Gastrocnemius medialis (tissue), 4 donors: ENCODE measurements at places on chromosomes 4 and X.

DNA sequence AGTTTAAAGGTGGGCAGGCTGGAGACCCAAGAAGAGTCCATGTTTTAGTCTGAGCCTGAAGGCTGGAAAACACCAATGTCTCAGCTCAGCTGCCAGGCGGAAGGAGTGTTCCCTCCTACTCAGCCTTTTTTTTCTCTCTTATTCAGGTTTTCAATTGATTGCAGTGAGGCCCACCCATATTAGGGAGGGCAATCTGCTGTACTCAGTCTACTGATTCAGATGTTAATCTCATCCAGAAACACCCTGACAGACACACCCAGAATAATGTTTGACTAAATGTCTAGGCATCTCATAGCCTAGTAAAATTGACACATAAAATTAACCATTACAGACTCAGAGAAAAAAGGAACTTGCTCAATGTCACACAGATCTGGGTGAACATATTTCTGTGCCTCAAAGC lies 347.1 kb downstream of the GBA3 start:
- no peak for DNase-seq

DNA sequence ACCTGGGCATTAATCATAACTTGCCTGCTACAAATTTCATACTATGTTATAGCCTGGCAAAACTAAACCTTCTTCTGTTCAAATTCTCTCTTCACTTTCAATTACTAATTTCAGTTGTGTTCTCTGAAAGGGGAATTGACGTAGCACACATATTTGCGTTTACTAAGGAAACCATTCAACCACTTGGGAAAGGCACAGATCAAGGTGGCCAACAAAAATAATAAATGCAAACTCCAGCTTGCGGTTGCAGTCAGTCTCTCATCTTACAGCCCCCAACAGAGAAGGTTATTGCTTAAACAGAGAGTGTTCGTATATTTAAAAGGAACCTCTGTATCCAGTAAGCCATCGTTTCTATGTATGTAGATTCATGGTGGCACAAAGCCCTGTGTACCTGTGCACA lies 4.0 kb downstream of the SRPX start:
- DNase-seq: no peak

DNA sequence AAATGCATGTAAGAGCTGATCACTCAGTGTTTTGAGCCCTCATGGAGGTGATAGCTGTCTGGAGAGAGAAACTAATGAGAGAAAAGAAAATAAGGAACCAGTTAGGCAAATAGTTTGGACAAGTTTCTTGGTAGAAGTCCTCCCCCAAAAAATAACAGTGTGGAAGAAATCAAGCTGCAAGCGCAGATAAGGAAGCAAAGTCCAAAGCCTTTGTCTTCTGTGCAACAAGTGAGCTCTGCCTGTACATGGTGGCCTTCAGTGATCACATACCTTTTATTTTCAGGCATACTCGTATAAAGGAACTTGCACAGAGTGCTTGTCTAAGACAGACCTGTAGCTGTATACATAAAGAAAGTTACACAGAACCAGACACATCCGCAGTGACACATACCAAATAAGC lies 2.5 kb upstream of the UGT2A3 start:
- no peak for DNase-seq

- no peak for DNase-seq
These were observed 10.3 kb downstream of the CENPI start for GRCh38 chrX:101108284-101108683.

DNA sequence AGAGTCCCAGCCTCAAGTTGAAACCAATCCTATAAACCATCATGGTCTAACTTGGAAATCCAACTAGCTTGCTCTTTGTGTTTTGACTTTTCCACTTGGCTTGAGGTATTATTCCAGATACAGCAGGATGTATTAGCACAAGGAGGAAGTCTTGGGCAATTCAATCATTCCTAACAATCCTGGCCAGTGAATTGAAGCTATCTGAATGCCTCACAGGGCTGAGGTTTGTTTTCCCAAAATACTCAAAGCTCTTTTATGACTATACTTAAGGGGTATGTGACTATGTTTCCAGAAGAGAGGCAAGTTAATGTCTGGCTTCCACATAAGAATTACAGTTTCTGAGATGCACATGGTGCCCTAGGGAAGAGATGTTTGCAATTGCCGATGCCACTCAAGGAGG lies 66.8 kb upstream of the SH3RF1 start:
- DNase-seq: no peak

DNA sequence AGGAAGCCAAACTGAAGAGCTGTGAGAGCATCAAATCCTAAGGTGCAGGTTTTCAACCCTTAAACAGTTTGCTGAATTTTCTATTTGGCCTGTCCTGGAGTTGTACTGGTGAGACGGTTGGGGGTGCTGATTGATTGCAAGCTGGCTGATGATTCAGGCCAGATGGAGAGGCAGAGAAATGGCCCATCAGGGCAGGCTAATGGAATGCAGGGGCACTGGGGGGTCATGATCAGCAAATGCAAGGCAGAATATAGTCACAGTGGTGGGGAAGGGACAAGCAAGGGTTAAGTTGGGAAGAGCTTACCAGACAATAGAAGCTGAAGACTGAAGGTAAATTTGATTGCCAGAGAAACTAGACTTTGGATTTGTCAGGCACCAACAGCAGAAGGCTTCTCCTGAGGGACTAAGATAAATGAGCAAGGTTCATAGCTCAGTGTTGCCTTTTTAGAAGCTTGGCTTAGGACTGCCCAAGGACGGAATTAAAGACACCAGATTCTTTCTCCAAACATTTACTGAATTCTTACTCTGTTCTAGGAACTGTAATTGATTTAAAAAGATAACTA lies 4.3 kb upstream of the AADAT start:
- no peak for DNase-seq
